Lung microvascular endothelial cell (primary cell): ENCODE measurements at places on chromosomes 12 and 14. TPM values are rescaled to one million over a fixed set of nuclear protein-coding genes. Genes with fewer than 3 reads are reported as not detected.

- DNase-seq = no peak
Measured at GRCh38 chr14:104549536-104550339, 29.8 kb upstream of the C14orf180 start.

DNA sequence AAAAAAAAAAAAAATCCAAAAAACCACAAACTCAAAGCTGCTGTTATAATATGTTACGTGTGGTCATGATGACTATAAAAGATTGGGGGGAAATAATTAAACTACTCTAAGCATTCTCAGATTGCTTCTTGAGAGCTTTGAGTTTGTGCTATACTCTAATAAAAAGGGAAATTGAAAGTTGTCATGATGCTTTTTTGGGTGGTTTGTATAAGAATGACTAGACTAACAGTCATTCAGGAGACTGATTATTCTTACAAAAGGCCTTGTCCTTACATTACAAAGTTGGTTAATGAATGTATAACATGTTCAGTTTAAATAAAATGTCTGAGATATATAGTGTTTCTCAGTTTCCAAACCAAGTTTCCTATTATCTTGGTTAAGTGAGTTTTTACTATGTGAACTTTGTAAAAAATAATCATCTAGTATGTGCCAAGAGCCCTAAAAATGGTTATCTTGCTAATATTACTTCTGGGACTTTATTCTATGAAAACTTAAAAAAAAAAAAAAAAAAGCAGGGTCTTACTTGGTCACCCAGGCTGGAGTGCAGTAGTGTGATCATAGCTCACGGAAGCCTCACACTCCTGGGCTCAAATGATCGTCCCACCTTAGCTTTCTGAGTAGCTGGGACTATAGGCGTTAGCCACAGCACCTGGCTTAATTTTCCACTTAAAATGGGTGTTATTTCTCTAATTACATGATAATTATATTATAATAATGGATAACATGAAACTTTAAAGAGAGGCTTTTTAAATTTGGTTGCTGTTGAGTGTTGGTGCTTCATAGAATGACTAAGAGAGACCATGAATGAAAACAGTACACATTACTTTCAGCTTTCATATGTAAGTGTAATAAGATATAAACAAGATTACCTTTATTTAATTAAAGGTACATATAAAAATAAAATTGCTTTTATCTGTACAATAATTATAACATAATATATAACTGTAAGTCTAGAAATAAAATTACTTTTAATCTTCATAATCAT lies 459.6 kb upstream of the RGS6 start:
- DNase-seq = no peak

DNA sequence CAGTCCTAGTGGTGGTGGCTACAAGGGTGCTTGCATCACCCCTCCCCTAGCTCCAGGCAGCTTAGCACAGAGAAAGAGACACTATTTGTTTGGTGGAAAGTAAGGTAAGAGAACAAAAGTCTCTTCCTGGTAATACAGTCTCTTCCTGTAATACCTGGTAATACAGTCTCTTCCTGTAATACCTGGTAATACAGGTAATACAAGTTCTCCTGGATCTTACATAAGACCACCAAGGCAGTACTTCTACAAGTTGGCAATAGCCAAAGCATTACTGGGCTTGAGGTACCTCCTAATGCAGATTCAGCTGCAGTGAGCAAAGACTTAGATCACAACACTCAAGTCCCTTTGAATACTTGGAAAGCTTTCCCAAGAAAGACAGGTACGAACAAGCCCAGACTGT lies 77.0 kb downstream of the CATSPERB start:
- DNase-seq = no peak

GRCh38 chr14:103855734-103856095 lies 8.3 kb upstream of the PPP1R13B start:
- no peak for DNase-seq

- DNase-seq = peak; percentile 14
Measured at GRCh38 chr14:102928412-102929240, 6.2 kb downstream of the AMN start.

DNA sequence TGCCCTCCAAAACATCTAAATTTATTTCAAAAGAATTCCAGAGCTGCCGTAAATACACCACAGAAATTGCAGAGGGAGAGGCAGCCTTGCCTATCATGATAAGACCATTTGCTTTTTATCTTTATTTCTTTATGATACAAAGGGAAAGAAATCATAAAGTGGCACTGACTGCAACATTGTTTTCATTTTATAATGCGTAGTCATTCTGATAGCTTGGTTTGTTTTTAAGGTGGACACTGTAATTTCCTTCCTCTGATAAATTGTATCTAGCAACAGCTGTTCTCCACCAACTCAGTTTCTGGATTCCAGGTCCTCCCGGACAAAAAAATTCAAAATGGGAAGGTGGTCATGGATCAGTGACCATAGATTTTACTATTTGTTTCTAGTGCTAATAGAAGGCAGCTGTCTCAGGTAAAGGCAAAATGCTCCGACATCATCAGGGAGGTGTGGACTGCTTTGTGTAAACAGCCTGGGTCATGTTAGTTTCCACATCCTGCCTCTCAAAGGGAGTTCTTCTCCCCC lies 623 bp upstream of the TSPAN8 start:
- DNase-seq = no peak

DNA sequence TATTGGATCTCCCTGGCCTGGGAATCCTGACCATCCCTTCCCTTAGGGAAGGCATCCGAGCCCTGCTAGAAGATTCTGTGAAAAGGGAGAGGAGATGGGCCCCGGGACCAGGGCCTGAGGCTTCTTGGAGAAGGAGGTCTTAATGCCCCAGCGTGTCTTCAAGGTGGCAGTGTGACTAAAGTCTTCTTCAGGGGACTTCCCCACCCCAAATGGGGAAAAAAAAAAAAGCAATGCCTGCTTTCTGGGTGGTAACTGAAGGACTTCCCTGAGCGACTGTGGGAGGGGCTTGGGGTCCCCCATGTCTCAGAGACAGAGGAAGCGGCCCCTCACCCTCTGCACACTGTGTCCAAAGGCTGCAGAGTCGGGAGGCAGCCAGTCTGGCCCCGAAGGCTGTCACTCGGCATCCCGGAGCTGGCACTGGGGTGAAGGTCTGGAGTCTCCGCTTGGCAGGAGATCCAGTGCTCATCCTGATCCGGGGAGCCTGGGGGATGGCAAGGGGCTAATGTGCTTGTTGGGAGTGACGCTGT lies 7.8 kb upstream of the PGF start:
- DNase-seq = no peak

- DNase-seq = no peak
Measured at GRCh38 chr12:59388694-59389093, 207.1 kb upstream of the SLC16A7 start.

- no peak for DNase-seq
Measured at GRCh38 chr12:104958805-104959334, 780 bp upstream of the SLC41A2 start.

- DNase-seq = no peak
Measured at GRCh38 chr12:26460361-26460760, 265.0 kb downstream of the SSPN start.

- no peak for DNase-seq
Measured at GRCh38 chr12:29895966-29896365, 112.2 kb upstream of the TMTC1 start.

GRCh38 chr12:67782573-67782972 lies 134.0 kb downstream of the DYRK2 start:
- no peak for DNase-seq

- peak; percentile 75 for DNase-seq
Measured at GRCh38 chr12:50765095-50765911, 1.4 kb downstream of the ATF1 start.

DNA sequence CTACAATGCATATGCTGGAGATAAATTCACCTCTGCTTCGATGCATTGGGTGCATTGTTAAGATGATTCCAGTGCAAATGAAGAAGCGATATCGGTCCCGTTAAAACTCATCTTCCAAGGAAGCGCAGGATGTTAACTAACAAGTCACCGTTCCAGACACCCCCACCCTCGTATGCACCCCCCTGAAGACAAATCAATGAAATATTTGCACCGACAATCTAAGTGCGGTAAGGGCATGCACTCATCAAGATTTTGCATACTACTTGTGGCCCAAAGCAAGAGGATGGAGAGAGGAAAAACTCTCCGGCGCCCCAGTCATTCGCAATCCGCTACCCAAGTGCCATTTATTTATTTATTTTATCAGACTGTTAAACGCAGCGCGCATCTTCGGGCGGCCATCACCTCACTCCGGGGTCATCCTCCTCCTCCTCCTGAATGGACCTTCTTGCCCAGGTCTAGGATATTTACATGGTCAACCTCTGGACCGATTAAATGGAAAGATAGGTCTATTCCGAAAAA lies 1.2 kb downstream of the NOVA1 start:
- no peak for DNase-seq

GRCh38 chr12:111780615-111781014 lies 13.9 kb downstream of the ALDH2 start:
- DNase-seq = no peak

DNA sequence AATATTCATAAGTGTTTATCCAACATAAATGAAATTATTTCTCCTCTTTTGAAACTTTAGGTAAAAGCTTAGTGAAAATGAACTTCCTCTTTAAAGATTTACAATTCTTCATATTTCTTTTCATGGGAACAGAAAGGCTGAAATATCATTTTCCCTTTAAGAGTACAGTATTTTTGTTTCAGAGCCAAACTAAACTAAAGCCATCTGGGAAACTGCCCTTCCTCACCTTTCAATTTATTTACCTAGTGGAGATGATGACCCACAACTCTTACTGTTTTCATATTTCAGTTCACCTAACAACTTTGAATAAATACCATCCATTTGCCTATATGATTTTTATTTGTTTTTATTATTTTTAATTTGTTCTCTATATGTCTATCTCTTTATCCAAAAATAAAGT lies 105.4 kb downstream of the ALX1 start:
- no peak for DNase-seq

DNA sequence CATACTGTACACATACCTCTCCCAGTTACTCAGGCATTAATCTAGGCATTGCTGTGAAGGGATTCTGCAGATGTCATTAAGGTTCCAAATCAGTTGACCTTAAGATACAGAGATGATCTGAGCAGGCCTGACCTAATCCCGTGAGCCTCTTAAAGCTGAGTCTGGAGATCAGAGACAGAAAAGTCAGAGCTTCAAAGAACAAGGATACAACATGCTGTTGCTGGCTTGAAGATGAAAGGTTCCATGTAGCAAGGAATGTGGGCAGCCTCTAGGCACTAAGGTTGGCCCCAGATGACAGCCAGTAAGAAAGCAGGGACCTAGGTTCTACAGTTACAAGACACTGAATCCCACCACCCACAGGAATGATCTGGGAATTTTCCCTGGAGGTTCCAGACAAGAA lies 81.1 kb downstream of the MAP1LC3B2 start:
- no peak for DNase-seq

- peak; percentile 49 for DNase-seq
Measured at GRCh38 chr12:31732926-31733548, 4.2 kb upstream of the AMN1 start.

The PZP gene
- total RNA-seq = under 0.01 and 0.22 TPM in 2 replicates

The AJUBA gene
- 36.0 and 70.2 TPM in 2 replicates for total RNA-seq

The SLC7A7 gene
- 5.0 and 6.7 TPM in 2 replicates for total RNA-seq

The RIMBP2 gene
- not detected in 2 replicates for total RNA-seq

The TAS2R14 gene
- total RNA-seq = 0.87 and 1.4 TPM in 2 replicates

The SPTB gene
- total RNA-seq = under 0.01 TPM in 2 replicates

The KCNH3 gene
- total RNA-seq = under 0.01 TPM in 1 of 2 replicates, not detected in the other

The SLC25A21 gene
- 0.20 and 0.87 TPM in 2 replicates for total RNA-seq
